ENCODE measurements at places on chromosomes 6 and 20.

DNA sequence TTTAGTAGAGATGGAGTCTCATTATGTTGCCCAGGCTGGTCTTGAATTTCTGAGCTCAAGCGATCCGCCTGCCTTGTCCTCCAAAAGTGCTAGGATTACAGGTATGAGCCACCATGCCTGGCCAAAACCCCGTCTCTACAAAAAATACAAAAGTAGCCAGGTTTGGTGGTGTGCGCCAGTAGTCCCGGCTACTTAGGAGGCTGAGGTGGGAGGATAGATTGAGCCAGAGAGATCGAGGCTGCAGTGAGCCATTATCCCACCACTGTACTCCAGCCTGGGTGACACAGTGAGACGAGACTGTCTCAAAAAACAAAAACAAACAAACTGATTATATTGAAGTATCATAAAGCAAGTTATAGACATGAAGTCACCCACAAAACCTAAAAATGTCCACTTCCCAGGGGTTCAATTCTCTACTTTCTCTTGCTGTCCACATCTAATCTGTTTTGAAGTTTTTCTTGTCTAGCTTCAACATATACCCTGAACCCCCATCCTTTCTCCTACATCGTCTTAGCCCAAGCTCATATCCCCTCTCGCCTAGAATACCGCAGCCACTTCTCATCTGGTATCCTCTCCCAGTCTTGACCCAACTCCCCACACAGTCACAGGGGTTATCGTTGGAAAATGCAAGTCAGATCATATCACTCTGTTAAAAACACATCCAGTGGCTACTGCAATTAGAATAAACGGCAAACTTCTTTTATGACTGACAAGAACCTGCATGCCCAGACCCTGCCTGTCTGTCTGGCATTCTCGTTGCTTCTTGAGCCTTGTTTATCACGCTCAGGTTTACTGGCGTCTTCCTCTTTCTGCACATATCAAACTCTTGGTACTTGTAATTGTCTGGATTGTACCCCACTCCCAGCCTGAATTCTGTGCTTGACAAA lies 20.1 kb upstream of the NCOA3 start:
- DNase-seq, result no peak

DNA sequence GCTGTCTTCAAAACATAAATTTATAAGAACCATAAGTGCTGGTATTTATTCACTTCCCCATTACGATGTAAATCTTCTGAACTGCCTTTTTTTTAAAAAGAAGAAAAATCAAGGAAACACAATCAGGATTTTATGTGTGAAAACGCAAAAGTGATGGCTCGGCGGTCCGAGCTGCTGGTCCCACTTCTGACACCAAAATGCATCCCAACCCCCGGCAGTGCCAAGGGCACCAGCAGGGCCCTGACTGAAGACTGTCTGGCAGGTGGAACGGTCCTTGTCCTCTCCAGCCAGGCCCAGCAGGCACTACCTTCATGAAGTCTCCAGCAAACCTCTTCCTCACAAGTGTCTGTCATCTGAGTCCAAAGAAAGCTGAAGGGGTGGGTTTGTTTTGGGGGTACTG lies 41.2 kb downstream of the TBC1D7 start:
- no peak for DNase-seq

DNA sequence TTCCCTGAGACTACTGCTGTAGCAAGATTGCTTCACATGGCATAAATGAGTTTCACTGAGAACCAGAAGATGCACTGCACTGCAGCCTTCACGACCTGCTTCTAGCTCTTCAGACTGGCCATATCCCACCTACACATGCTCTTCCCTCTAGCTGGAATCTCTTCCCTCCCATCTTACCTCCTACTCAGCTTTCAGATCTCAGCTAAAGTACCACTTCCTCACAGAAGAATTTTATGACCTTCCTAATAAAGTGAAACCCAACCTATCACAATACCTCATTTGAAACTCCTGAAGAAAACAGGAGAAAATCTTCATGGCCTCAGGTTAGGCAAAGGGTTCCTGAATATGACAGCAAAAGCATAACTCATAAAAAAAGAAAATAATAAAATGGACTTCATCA lies 99.9 kb downstream of the DTNBP1 start:
- no peak for DNase-seq

DNA sequence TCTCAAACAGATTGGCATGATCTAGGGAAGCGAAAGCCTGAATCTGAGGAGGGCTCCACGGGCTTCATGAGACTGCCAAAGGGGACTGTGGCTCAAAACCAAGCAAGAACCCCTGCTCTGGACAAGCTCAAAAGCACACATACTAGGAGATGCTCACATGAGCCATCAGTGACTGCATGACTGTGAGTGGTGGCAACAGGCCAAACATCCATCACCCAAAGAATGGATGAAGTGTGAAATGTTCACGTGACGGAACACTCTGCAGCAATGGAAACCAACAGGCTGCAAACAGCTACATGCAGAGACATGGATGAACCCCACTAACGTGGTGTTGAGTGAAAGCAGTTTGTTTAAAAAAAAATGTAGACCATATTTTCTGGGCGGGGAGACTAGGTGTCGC lies 136.3 kb downstream of the PREX1 start:
- DNase-seq, result no peak

DNA sequence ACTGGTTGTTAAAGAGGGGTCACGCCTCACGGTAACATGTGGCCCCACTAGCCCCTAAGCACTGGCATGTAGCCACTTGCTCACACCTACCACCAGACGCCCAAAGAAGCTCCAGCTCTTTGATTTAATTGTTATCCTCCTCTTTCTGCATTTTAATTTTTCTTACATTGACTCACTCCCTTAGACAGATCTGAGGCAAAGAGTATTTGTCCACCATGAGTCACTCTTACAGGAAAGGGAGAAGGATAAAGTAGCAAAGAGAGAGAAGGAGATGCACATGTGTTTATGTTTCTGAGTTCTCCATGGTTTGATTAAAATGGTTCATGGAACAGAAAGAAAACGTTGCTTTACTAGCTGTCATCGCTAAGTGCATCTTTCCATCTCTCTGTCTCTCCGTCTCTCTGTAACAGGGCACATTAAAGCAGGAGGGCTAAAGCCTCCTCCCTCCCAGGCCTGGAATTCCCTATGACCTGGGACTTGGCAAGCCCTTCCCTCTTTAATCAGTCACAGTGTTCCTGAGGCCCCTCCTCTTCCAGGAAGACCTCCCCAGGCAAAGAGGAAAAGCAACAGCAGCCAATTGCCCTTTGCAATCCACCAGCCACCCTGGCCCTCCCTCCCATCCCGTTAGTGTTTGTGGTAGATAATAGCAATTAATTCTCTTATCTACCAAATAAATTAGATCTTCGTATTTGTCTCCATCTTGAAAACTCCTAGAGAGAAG lies 112.8 kb upstream of the TSHZ2 start:
- no peak for DNase-seq

DNA sequence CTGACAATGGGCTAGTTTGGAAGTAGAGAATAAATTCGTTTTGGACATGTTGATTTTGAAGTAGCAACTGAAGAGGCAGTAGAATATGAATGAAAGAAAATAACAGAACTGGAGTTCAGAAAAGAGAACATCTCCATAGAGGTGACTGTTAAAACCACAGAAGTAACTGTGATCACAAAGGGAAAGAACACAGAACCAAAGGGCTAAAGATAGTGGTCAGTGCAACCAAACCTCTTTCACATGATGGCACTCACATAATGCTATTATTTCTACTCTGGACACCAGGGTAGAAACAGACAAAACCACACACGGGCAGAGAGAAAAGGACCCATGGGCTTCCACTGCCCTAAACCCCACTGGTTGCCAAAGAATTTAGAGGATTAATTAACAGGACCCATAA lies 58.5 kb downstream of the CDK19 start:
- DNase-seq, result no peak
